Transverse colon (tissue), 4 donors: ENCODE measurements at places on chromosomes 16 and 17. TPM values are rescaled to one million over a fixed set of nuclear protein-coding genes. Genes with fewer than 3 reads are reported as not detected.

YBX2 gene
- 61.3 TPM for total RNA-seq

METTL9 gene
- total RNA-seq: 76.3 TPM

DNA sequence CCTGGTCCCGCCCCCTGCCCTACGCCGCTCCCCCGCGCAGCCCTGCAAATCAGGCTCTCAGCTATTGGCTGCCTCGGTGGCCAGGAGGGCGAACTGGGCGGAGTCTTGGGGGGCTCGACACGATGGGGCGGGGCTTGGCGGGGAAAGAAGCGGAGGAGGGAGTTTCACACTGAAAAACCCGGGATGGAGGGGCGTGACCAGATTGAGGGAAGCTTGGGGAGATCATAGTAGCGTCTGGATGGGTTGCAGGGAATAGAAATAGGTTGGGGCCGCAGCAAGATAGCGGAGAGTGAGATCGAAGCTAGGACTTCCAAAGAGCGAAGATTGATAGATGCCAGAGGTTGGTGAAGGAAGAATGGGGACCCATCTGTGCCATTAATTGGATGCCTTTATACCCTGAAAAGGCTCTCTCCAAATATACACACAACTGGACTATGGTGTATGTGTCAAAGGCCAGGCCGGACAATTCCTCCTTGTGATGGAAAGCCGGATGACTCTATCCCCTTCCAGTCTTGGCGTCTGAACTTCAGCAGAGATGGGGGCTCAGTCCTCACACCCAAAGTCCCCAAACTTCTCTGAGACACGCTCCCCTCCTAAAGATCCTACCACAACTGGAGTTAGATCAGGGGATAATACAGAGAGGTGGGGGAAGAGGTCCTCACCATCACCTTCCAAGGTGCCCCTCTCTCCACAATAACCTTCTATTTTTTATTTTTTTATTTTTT lies 376 bp upstream of the STAC2 start:
- peak; percentile 46 for DNase-seq

- peak; percentile 84 for DNase-seq
Observed at GRCh38 chr16:14569213-14569612, 60.8 kb downstream of the PARN start.

DNA sequence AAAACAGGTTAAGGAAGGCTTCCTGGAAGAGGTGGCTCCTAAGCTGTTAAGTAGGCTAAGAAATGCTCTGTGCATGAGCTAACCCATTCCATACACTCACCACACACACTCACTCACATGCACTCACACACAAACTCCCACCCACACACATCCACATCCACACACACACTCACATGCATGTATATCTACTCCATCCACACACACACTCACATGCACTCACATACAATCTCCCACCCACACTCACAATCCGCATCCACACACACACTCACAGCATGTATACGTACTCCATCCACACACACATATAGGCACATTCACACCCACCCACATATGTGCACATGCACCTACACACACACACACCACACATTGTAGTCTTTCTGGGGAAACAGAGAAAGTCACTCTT lies 89.3 kb upstream of the HNF1B start:
- no peak for DNase-seq

GRCh38 chr17:60809421-60809820 lies 131.8 kb downstream of the BCAS3 start:
- no peak for DNase-seq

DNA sequence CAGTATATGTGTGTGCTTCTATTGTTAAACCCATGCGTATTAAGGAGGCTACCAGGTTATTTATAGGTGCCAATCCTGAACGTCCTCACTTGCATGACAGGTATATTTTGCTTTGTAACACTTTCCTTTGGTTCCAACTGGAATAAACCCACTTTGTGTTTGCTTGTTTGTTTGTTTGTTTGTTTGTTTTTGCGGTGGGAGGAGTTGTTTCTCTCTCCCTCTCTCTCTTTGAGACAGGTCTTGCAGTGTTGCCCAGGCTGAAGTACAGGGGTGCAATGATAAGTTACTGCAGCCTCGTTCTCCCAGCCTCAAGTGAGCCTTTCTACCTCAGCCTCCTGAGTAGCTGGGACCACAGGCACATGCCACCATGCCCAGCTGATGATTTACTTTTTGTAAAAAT lies 28.7 kb downstream of the NACA2 start:
- DNase-seq: no peak

GRCh38 chr16:56848955-56849689 lies 15.9 kb upstream of the SLC12A3 start:
- DNase-seq: no peak

DNA sequence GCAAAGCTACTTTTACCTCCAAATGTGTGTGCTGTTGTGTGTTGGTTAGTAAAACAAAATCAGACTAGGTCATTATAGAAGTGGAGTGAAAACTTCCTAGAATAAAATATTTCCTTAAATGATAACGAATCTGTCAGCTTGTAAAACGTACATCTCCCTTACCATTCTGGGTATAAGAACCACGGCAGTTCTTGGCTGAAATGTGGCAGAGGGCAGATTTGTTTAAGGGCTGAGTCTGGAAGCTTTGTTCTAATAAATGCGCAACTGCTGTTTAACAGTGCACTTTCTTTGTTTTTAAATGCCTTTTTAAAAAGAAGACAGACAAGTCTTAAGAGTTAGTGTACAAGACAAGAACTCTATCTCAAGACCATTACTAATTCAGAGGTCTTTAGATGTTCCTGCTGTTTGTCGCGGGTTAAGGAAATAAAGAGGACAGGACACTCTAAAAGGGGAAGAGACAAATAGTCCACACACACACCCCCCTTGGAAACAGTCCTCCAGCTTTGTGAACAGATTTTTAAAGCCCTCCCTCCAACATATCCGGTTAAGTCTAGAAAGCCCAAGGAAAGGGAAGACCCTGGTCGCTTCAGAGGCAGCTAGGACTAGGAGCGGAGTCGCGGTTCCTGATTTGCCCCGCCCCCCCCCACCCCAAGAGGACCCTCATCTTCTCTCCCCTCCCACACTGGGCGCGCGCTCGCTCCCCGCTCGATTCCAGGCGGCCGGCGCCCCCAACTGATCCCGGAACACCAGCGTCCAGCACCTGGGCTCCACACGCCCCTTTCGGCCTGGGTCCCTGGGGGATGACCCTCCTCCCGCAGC lies 658 bp downstream of the SYNRG start:
- DNase-seq: no peak

DNA sequence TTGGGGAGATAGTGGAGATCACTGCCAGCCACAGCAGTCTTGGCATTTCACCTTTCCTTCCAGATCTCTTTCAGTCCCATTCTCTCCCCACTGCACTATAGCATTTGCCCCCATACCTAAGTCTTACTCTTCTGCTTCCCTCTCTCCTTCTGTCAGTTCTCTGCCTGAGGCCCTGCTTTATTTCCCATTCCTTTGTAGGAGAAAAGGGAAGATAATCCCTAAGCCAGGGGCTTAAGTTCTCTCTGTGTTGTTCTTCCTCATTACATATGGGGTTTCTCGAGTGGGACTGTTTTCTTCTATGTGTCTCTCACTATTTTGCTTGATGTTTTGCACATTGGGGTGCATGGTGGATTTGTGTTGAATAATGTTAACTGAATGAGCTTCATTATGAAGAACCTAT lies 6.4 kb downstream of the KDM6B start:
- DNase-seq: no peak

GRCh38 chr17:60527701-60528100 lies 1.7 kb upstream of the APPBP2 start:
- DNase-seq: no peak

DNA sequence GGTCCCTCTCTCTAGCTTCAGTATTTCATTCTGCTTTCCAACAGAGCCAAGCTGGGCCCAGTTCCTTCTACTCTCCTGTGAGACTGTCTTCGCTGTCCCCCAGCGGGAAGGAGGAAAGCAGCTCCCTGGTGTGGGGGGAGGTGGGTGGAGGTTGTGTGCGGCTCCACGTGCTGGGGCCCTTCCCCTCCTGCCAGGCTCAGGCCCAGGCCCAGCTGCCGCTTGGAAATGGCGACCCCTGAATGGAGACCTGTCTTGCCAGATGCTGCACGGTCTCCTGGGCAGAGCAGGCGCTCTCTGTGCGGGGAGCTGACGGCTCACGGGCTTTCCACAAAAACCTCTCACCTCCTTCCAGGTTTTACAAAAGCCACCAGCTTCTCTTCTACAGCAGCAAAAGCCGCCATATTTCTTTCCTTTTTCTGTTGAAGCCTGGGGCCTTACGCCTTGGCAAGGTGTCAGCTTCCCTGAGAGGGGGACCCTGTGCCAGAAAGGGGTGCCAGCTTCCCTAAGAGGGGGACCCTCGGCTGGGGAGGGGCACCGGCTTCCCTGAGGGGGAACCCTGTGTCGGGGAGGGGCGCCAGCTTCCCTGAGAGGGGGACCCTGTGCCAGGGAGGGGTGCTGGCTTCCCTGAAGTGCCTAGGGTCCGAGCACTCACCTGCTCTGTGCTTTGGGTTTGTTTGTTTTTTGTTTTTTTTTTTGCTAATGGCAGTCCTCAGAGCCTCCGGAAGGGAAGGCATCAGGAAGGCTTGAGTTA lies 47.5 kb downstream of the ZNF778 start:
- no peak for DNase-seq

- DNase-seq: no peak
Observed at GRCh38 chr16:23020084-23020483, 129.2 kb downstream of the USP31 start.

- peak; percentile 48 for DNase-seq
Observed at GRCh38 chr17:17971431-17972125, 622 bp downstream of the TOM1L2 start.

- DNase-seq: no peak
Observed at GRCh38 chr16:55377840-55378239, 53.8 kb downstream of the IRX6 start.

DNA sequence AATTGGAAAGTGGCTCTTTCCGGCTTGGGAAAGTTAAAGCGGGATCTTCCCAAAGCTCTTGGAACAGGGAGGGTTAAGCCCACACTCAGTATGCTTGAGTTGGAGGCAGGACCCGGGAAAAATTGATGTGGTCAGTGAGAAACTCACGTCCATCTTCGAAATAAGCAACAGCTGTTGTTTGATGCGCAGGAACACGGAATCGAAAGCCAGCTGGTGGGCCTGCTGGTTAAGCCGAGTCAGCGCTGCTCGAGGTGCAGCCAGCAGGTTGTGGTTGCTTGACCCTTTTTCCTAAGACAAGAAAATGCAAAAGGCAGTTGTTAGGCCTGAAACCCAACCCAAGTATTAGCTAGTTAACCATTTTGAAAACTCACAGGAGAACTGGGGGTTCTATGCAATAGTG lies 49.4 kb downstream of the COG7 start:
- no peak for DNase-seq

DNA sequence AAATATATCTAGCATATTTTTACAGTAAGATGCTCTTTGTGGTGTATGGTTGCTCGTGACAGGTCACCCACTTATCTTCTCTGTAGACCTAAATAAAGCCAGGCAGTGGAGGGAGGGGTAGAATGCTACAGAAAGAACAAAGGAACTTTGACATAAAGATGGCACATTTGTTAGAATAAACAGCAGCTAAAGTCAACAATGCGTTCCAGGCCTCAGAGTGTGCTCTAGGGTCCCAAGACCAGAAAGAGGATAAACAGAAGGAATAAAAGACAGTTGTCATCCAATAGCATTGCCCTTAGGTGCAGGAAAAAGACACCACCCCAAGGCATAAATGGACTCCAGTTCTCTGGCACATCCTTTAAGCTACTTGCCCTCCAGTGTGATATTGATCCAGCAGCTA lies 523.0 kb upstream of the CDH11 start:
- DNase-seq: no peak

GRCh38 chr17:63701456-63701820 lies 1.5 kb upstream of the LIMD2 start:
- DNase-seq: no peak

- peak; percentile 76 for DNase-seq
Observed at GRCh38 chr17:73291260-73291801, 20.5 kb downstream of the CDC42EP4 start.
